Kidney tubule cell (primary cell): ENCODE measurements at places on chromosomes 6 and 20.

DNA sequence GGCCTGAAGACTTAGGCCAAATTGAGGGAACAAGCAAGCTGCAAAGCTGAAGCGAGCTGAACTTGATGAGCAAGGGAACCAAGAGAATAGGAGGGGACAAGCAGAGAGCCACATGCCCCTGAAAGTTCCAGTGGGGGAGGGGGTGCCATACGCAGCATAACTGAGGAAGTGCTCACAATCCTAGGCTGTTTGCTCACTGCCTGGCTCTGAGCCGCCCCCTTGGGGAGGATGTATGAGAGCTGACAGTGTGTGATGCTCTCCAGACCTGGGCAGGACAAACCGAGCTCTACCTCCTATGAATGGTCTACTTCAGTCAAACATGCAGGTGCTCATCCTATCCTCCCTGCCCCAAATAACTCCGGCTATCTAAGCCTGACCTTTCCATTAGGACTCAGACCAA, 52.1 kb downstream of the FAXC start:
- DNase-seq: no peak

DNA sequence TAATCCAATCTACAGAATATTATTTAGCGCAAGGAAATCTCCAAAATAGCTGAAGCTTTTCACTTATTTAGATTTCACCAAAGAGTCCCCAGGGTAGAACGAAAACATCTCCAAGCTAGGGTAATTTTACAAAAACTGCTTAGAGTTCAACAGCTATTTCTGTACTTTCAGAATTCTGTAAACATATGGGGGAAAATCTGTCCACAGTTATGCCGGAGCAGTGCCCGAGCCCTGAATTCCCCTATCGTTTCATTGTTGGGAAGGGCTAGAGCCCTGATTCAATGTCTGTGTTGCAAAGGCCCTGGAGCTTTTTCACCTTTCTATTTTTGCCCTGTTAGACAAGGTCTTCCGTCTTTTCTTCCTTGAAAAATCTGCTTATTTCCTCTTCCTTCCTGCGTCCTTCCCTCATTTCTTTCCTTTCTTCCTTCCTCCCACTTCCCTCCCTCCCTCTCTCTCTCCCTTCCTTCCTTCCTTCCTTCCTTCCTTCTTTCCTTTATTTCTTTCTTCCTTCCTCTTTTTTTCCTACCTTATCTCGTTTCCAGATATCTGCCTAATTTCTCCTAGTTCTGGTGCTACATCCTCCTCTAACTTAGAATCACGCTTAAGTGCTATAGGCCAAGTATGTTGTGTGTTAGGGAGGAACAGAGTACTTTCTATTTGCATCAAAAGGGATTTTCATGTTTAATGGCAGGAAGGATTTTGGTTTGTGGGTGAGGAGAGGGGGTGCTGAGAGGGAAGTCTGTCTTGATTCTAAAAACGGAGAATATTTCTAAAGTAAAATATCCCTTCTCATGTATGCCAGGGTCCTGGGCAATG, 122.5 kb upstream of the BMP2 start:
- no peak for DNase-seq

DNA sequence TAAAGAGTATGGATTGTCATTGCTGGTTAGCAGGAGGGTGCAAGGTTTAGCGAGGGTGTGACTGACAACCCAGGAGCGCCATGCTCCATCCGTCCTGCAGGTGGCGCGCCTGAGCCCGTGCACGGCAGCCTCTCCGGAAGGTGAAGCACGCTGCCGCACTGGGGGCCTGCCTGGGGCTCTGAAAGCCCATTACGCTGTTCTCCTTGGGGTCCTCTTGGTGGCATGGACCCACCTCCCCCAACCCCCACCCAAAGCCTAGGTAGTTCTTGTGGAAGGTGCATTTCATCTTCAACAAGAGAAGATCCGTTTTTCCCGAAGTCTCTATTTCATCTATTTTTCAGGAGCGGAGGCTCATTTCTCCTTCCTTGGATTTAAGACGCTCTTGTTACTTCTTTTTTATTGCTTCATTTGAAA, 197.4 kb upstream of the KCNG1 start:
- peak; percentile 17 for DNase-seq

DNA sequence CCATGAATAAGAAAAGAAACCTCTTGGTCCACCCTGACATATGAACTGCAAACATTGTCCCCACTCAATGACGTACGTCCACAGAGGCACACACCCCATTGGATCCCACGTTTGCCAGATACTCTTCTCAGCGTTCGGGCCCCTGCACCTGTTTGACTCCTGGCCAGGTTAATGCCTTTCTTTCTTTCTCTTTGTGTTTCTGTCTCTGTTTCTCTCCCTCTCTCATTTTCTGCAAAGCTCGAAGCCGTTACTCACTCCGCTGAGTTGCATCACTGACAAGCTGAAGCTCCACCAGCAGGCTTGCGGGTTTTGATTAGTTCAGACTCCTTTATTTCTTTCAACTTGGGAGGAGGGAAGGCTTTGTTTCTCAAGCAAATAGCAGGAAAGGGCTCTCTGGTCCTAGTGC, 135.5 kb upstream of the SUPT3H start:
- no peak for DNase-seq

DNA sequence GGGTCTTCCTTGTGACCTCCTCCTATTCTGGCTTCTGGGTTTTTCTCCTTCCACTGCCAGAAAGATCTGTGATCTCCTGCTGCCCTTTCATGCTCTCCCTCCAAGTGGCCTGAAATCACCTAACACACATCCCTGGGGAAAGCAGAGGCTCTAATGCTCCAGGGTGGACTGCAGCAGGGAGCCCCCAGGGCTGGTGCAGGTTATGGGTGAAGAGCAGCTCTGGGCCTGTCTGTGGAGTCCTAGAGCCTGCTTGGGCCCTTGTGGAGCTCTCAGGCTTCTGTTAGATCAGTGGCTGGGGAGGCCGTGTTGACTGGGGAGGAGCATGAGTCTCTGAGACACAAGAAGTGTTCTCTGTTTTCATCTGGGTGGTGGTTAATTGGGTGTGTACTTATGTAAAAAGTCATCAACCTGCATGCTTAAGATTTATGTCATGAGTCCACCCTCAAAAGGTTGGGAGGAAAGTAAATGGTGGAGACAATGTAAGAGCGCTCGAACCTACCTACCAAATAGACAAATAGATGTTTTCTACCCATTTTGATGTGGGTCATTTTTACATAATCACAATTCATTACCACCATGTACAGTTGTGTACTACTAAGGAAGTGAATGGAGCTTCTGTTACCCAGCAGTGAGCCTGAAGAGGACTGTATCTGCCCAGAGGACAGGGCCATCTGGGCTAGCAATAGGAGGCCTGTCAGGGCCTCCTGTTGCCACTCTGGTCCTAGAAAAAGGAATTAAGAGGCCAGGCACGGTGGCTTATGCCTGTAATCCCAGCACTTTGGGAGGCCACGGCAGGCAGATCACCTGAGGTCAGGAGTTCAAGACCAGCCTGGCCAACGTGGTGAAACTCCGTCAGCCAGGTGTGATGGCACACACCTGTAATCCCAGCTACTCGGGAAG, 32.0 kb upstream of the RNF8 start:
- no peak for DNase-seq

- DNase-seq: peak; percentile 57
Observed at GRCh38 chr6:100617633-100618350, 153.1 kb upstream of the SIM1 start.

DNA sequence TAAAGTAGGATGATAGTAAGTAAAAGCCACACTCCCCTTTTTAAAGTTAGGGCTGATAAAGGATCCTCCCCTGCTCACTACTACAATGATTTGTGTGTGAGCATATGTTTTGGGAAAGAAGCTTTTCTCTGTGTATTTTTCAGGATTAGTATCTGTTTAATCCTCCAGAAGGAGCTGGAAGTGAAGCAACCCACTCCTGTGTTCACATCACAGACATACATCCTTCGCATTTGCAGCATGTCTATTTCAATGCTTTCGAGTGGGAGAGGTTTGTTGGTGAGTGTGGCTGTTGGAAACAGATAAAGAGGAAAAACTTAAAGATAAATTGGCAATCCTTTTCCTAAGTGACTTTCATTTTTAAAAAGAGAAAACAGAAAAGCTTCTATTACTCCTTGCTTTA, 31.6 kb upstream of the RGS17 start:
- DNase-seq: no peak

GRCh38 chr20:44909872-44910689, at the start of gene PABPC1L:
Gene PABPC1L, plus strand, starts transcription at chr20:44910060. Its CDS starts 84 bp downstream, at chr20:44910144.
- peak; percentile 75 for DNase-seq

DNA sequence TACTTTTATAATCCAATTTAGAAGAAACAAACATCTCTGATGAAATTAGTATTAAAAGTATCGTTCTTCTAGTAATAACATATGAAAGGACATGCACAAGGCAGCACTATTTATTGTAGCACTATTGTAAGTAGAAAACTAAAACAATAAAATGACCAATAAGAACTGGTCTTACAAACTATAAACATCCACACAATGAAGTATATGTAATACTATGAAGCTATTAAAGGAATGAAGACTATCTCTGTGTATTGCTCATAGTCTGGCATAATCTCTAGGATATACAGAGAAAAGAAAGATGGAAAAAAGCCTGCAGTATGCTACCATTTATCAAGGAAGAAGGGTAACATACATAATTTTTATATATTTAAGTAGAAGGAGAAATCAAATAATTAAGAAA, 16.7 kb downstream of the LCA5 start:
- no peak for DNase-seq

DNA sequence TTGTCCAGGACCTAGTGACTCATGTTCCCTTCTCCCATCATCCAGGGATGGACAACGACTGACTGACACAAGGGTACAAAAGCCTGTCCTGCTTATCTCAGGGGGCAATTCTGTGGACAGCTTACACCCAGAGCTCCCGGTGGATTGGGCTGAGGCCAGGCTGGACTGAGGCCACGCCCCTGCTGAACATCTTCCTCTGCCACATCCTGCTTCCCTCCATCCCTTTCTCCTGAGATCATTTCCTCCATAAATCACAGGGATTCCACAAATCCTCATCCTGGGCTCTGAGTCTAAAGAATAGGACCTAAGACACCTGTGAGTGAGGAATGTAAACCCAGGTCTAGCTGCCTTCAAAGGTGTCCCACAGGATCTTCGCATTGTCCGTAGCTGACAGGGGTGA, 30.4 kb upstream of the RNF24 start:
- peak; percentile 88 for DNase-seq
